ENCODE measurements at places on chromosomes 3 and 15.

DNA sequence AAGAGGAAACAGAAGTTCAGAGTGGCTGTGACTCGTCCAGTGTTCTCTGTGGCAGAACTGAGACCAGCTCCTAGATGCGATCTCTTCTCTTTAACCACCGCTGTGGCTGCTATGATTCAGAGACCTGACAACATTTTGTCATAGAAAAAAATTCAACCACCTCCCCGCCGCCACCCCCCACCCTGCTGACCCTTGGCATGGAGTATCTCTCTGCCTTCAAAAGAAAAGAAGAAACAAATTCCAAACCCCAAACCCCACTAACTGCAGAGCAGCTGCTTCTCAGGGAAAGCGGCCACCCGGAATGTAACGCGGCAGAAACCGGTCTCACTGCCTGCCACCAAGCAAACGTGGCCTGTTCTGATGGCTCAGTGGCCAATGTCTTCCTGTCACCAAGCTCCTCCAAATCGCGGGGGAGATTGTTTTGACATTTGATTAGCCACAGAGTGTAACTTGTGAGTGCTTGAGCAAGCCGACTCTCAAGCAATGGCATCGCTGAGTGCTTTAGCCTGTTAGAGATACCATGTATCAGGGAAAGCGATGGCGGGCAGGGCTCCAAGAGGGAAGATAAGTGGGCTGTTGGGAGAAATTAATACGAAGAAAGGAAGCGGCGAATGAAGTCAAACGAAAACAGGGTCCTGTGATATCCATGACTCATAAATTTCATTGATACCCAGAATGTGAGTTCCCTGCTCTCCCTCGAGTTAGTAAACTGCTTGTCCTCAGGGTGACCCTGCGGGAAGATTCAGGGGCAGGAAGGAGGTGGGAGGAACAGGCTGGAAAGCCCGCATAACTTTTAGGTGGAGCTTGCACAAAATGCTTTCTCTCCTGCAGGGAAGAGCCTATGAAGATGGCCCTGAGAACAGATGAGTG, 44.8 kb upstream of the TLE3 start:
- peak; percentile 67 for DNase-seq

GRCh38 chr3:38157595-38157994, 7.7 kb upstream of the OXSR1 start:
- no peak for DNase-seq

GRCh38 chr3:31541089-31541488, 8.4 kb downstream of the STT3B start:
- DNase-seq: no peak

- no peak for DNase-seq
Observed at GRCh38 chr15:41020311-41020710, 67.0 kb downstream of the CHAC1 start.

DNA sequence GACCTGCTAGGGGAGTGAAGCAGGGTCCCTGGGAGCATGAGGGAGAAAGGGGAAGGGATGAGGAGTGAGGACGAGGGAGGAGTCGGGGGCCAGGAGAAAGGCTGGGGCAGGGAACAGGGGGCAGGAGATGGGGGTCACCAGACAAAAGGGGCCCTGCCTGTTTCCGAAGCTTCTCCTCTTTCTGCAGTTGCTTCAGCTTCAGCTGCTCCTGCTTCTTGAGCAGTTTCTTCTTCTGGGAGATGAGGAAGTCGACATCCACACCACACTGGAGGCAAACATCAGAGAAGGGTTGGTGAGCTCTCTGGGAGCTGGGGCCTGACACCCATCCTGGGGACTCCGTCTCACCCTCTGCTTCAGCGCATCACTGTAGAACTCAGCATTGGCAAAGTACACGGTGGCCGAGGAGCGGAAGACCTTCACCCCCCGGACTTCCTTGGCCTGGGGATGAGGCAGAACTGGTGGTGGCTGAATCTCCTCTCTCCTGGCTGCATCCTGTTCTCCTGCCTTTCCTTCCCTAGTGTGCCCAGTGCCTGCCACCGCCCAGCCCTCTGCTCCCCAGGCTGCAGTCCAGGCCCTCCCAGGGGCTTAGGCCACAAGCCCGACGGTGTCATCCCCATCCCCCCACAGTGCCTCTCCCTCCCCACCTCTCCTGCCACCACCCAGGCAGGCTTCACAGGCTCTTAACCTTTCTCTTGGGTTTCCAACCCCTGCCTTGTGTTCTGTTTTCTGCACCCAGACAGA, 6.8 kb downstream of the SLC26A6 start:
- no peak for DNase-seq

DNA sequence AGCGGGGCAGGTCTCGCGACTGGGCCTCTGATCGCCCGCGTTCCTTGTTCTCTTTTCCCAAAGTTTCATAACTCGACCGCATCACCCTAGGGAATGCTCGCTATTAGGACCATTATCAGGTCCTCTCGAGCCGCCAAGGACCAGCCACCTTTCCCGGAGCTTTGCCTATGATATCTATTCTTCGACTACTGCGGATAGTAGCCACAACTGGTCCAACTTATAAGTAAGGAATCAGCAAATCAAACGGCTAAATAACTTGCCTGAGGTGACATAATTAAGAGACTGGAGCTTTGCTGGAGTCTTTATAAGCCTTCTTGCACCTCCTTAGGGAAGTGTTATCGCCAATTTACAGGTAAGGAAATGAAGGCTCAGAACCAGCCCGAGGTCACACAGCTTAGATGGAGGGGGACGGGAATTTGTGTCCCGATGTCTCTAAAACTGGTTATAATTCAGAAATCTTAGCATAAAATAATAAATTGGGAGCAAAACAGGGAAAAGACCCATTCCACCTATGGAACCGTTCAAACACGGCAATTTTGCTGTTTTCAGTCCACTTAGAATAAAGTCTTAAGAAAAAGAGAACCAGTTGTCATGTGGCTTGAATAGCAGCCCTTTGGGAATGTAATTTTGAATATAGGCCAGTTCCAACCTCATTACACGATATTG, 479 bp upstream of the PLD1 start:
- DNase-seq: no peak

DNA sequence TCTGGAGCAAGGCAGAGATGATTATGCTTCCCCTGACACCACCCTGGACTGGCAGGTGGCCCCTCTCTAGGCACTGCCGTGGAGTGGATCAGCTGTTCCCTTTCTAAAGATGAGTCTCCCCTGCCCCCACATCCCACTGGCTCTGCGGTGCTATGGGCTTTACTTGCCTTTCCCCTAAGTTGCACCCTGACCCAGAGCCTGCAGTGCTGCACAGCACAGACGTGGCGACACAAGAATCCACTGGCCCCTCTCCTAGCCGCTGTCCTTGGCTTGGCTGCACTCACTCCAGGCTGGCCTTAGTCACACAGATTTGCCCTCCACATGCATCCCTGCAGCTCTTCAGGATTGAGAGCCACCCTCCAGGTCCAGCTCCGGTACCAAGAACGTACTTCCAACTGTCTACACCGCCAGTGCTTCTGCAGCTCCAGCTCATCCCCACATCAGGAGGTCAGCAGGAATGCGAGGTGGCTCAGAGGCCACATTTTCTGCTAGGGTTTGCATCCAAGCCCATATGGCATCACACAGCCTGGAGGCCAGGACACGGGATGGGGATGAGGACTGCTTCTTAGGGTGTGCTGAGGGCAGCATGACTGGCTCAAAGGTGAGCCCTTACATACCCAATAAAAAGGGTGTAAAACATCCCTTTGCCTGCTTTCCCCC, 82.4 kb upstream of the RASGRF1 start:
- no peak for DNase-seq

DNA sequence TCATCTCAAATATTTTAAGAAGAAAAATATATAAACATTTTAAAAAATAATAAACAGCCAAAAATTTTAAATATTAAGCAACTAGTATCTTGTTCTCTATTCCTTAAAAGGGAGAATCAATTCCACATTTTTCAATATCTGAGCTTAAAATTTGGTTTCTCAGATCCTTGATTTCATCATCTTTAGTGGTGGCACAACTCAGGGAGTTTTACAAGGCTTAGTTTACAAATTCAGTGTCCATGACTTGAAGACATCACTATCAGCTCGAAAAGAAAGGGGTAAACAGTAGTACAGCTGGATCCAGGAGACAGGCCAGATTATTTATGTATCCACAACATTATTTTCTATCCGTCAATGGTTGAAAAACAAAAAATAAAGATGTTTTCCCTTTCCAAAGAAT, 11.6 kb downstream of the IGF2BP2 start:
- DNase-seq: no peak

DNA sequence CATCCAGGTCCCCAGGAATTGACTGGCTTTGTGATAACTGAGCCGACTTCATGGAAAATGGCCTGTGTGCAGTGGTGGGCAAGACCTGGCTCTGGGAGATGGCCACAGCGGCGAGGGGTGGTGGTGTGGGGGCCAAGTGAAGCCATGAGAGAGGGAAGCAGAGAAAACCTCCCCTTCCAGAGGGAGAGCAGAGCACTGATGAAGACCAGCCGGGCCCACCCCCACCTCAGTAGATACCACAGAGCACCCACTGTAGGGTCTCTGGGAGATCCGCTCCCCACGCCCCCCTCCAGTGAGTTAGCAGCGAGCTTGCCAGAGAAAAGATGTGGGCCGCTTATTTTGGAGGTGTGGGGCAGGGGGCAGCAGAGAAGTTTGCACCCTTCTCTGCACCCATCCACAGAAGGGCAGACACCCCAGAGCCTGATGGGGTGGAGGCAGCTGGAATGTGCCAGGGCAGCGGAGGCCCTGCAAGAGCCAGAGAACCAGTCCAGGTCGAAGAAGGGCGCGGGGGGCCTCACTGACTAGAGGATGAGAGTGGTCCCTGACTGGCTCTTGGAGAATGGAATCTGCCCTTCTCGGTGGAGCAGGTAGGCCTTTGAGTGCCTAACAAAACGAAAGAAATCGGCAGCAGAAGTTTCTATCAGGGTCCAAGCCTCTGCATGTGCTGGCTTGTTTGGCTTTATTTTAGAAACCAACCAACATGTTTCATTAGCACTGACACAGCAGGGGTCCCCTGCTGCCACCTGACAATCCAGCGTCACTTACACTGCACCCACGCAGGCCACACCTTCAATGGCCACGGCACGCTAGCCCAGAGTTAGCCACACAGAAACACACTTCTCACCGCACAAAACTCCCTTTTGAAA, 28.3 kb downstream of the MELTF start:
- DNase-seq: no peak

- DNase-seq: peak; percentile 60
Observed at GRCh38 chr3:56494679-56495322, 26.5 kb upstream of the ERC2 start.

DNA sequence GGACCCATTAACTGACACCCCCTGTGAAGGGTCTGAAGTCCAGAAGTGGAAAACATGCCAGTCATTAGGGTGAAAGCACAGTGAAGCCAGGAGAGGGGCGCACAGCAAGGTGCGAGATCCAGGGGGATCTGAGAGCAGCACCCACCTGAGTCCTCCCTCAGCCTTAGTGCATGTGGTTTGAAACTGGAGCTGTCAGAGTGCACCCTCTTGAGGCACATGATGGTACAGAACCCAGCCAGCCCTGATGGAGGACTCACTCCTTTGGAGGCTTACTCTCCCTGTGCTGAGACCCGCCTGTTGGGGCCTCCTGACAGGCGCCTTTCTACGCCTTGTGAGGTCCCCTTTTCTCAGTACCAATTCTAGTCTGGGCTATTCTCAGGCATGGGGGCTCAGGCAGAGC, 77.8 kb downstream of the IL20RB start:
- DNase-seq: no peak

- DNase-seq: no peak
Observed at GRCh38 chr3:57061556-57061955, 1.1 kb downstream of the SPATA12 start.

DNA sequence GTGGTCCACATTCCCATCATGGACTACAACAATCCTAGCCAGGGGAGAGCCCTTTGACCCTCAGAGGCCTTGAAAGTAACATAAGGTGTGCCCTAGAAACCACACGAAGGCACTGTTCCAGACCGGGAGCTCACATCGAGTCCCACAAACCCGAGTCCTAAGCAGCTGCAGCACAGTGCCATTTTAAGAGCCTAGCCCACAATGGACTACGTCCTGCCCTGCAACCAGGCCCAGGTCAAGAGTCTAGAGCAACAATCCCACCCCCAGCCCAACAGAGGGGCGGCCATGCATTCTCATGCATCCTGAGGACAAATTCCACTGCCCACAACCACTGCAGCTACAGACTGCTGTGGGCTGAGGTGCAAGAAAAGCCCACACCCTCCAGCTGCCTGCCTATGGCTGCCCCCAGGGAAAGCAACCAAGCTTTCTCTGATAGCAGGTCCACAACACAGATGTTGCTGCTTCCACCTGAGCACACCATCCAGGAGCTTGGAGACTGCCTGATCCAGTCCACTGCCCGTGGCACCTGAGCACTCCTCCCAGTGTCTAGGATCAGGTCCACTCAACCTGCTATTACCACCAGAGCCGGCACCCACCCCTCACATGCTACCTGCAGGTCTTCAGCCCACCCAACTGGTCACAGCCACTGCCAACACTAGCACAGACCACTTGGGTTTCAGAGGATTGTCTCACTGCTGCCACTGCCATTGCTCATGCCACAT, 56.8 kb downstream of the IGSF11 start:
- no peak for DNase-seq

GRCh38 chr3:112304611-112305010, 10.6 kb upstream of the SLC9C1 start:
- DNase-seq: no peak

GRCh38 chr15:28927043-28927442, 41.3 kb downstream of the APBA2 start:
- DNase-seq: no peak

GRCh38 chr3:102144063-102144462, 290.8 kb upstream of the ZPLD1 start:
- no peak for DNase-seq

Data from heart right ventricle (tissue), 16 donors.